Amygdala (tissue), 56 donors: ENCODE measurements at places on chromosomes 16 and 17.
A peak's percentile ranks its signal among the peaks of the same experiment; 100 is the strongest.

DNA sequence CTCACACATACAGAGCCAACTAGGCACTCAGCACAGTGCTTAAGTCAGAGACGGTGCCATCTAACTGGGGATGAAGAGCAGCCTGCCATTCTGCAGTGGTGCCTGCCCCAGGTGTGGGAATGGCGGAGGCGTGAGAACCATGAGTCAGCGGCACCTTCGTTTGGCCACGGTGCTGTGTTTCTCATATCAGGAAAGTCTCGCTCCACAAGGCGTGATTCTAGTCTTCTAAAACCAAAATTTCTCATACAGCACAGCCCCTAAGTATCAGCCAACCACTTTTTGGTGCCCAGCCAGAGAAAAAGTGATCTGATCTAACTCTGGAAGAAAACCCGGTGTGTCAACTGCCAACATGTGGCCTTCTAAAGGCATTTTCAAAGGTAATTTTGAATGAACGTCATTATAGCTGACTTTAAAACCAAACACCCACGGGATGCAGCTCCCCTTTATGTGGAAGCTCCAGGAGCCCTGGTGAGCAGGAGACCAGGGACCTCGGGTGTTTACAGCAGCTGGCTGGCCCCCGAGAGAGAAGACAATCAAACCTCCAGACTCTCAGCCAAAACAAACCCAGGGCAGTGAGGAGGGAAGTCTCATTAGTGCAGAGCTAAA, 54.6 kb downstream of the ABCC12 start:
- no peak for DNase-seq

- no peak for DNase-seq
Measured at GRCh38 chr16:49378238-49378637, 4.6 kb downstream of the C16orf78 start.

DNA sequence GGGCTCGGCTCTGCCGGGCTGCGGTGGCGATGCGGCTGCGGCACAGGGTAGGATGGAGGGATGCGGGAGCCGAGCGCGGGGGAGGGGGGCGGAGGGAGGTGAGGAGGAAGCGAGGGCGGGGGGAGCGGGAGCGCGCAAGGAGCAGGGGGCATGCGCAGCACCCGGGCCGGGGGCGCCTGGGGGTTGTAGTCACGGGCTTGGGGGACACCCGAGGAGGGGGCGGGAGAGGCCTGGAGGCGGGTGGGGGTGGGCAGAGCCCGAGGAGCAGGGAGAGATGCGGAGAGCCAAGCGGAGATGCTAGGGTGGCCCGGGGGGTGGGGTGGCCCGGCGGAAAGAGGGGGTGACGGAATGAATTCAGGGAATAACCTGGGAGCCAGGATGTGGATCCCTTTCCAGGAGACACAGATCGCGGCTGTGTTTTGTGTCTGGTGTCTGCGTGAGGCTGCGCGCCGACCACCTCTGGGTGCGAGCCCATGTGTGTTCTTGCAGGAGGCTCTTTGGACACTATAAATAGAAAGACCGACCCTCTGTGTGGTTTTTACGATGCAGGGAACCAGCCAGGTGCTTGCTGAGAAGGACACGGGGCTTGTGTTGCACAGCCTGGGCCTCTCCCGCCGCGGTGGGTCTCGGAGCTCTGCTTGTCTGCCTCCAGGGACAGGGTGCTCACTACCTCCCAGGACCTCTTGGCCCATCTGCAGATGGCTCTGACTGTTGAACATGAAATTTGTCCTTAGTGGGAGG, at the start of gene STX1B:
STX1B (minus strand) TSS at position 54 of the 741 bp plus-strand sequence. CDS start 242 bp downstream, outside the sequence.
- DNase-seq, result peak; percentile 27

DNA sequence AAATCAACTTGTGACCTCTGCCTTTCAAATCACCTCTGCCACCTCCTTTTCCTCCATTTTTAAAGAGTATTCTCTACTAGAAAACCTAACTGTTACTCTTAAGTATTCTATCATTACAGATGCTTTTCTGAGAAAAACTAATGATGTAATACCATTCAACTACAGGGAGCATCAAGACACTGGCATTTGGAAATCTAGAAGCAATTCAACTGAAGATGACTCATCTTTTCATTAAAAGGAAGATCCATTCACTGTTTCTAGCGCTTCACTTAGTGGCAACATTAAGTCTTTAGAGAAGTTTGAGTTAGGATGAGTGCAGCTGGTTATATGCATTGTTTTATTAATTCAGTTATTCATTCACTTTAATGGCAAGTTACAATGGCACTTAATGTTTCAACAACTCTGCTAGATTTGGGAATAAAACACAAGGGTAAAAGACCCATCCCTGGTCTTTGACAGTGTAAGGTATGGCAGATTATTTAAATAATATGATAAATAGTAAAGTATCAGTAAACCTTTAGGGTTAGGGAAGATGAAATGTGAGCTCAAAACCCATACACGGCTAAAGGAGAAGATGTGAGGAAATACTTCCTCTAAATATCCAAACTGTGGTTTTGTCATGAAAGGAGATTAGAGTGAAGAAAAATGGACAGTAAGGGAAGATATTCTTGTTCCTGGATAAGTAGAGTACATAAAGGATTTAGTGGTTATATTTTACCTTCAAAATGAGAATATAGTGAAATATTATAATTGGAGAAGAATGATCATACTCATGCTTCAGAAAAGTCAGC, 61.7 kb downstream of the KCNJ2 start:
- no peak for DNase-seq

DNA sequence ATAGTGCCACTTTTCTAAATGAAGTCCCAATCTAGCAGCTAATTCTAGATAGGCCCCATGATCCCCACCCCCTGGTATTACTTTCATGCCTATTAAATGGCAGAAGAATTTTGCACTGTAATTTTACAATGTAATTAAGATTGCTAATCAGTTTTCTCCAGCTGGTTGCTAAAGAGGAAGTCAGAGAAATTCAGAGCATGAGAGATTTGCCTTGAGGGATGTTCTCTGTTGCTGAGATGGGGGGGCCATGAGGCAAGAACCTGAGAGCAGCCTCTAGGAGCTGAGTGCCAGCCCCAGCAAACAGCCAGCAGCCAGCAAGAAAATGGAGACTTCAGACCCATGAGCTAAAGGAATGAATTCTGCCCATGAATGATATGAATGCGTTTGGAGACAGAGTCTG, 38.9 kb downstream of the SHCBP1 start:
- no peak for DNase-seq
